ENCODE measurements at places on chromosomes 13 and 19.
A peak's percentile ranks its signal among the peaks of the same experiment; 100 is the strongest.

DNA sequence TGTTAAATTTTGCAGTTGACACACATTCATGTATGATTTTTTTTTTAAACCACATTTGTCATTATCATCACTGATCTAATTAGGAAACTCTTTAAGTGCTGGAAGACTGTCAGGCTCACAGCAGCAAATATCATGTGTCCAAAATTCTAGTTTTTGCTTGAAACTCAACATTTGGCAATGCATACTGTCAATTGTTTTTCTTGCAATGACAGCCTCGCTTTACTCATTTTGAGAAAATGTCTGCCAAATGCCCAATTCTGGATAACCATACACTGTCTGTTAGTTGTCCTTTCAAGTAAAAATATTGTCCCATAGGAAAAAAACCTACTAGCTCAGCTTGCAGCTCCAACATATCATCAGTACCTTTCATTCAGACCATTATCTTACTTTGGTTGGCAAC is 523.9 kb upstream of the ARGLU1 start:
- no peak for DNase-seq

GRCh38 chr19:29401712-29402421 is 123.9 kb upstream of the VSTM2B start:
- no peak for DNase-seq

DNA sequence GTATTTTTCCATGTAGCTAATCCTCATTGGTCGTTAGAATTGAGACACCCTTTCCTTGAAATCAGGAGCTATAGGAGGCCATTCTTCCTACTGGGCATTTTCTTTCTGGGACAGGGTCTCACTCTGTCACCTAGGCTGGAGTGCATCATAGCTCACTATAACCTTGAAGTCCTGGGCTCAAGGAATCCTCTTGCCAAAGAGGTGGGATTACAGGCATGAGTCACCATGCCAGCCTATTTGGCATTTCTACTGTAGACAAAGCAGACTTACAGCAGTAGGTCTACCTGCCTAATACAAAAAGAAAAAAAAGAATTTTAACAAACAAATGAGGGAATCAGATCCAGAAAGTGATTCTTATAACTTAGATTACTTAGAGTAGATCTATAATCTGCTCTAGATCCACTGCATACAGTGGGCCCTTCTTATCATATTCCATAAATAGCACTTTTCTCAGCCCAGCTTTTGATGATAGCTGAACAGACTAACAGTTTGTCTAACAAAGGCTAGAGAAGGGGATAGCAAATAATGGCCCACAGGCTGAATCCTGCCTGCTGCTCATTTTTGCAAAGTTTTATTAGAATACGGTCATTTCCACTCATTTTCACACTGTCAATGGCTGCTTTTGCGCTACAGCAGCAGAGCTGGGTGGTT is 36.7 kb upstream of the USPL1 start:
- DNase-seq: no peak

DNA sequence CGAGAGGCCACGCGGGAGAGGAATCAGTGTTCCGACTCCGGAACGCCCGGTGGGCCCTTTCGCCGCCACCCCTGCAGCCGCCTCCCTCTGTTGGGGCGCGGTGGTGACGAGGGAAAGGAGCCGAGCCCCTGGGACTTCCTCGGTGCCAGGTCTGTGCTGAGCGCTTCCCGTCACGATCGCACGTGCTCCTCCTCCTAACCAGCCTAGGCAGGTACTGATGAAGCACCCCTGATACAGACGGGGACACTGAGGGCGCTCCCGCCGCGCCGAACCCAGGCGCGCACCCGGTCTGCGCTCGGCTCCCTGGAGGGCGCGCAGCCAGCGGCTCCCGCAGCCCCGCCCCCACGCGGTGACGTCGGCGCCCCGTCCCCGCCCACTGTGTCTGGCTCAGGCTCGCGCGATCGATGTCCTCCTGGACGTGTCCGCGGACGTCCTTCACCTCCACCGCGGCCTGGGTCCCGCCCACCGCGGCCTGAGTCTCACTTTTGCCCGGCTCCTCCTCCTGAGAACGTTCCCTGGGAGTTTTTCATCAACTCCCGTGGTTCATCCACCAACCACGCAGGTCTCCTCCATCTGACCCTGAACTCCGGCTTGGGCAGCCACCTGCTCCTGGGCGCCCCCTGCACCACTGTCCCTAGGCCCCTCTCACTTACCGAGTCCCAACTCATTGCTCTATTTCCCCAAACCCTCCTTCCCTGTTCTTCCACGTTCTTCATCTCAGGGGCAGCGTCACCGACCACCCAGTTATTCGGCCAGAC is 2.6 kb upstream of the KLK15 start:
- peak; percentile 32 for DNase-seq

GRCh38 chr13:105442949-105443699 is 1092.3 kb downstream of the EFNB2 start:
- DNase-seq: no peak

DNA sequence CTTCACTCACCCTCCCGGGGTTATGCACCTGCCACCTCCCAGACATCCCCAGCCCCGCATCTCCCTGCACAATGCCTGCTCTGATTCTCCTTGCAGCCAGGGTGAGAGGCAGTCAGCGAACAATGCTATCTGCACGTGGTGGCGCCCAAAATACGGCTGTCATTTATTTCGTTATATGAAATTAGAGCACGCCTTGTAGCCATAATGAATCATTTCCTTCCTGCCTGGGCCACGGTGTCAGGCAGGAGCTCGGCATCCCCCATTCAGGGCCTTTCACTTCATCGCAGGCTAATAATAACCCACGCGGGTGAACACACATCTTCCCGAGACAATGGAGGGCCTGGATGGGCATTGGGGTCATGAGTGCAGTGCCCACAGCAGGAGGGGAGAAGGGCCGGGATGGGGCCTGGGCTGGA is 143.8 kb upstream of the ZNF507 start:
- no peak for DNase-seq

DNA sequence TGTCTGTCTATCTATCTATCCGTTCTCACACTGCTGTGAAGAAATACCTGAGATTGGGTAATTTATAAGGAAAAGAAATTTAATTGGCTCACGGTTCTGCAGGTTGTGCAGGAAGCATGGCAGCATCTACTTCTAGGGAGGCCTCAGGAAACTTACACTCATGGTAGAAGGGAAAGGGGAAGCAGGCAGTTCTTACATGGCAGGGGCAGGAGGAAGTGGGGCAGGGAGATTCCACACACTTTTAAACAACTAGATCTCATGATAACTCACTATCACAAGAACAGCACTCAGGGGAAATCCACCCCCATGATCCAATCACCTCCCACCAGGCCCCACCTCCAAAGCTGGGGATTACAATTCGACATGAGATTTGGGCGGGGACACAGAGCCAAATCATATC is 105.3 kb downstream of the SLC10A2 start:
- no peak for DNase-seq

DNA sequence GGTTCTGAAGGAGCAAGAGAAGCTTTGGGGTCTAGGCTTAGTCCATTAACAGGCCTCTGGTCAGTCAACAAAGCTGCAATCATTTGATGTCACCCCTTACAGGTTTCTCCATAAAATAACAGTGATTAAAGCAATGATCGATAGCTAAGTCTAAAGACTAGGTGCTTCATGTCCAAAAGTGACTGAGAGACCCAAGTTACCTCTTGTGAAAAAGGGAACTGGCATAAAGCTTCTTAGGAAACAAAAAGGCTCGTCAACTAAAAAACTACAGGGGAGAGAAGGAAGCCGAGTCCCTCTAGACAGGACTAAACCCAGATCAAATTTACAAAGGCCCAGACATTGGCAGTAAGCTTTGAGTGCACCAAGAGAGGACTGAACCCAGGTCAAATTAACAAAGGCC is 2.2 kb downstream of the DCUN1D2 start:
- DNase-seq: no peak

GRCh38 chr19:45324349-45324907 is 1.8 kb upstream of the CKM start:
- DNase-seq: no peak

GRCh38 chr19:31118287-31118955 is 230.8 kb downstream of the TSHZ3 start:
- DNase-seq: no peak

- no peak for DNase-seq
Measured at GRCh38 chr19:54795758-54796157, 7.7 kb upstream of the KIR2DL4 start.

GRCh38 chr13:102628559-102628958 is 31.8 kb downstream of the TPP2 start:
- no peak for DNase-seq

GRCh38 chr19:31518216-31519020 is 169.2 kb upstream of the TSHZ3 start:
- no peak for DNase-seq

DNA sequence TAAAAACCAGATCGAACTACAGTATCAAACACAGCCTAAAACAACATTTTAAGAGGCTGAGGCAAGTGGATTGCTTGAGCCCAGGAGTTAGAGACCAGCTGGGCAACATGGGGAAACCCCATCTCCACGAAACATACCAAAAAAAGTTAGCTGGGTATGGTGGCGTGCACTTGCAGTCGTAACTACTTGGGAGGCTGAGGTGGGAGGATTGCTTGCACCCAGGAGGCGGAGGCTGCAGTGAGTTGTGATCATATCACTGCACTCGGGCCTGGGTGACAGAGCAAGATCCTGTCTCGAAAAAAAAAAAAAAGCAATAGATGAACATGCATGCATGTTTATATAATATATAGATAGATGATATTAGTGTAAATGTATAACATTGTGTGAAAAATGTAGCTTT is 5.2 kb upstream of the MRPS31 start:
- DNase-seq: no peak

All from activated CD8-positive, alpha-beta memory T cell treated with anti-CD3 and anti-CD28 coated beads for 4 hours (primary cell).